ENCODE measurements at places on chromosomes 16 and 17. TPM values are rescaled to one million over a fixed set of nuclear protein-coding genes. Genes with fewer than 3 reads are reported as not detected.

The SLC22A31 gene
- total RNA-seq, result 2.2 TPM

The AKAP10 gene
- total RNA-seq, result 32.4 TPM

The LPCAT2 gene
- total RNA-seq, result 36.9 TPM

The ATP2C2 gene
- total RNA-seq, result 51.7 TPM

The CFAP97D1 gene
- total RNA-seq, result not detected

The TBC1D3 gene
- not detected for total RNA-seq

The MYO15A gene
- total RNA-seq, result 0.68 TPM

The CEP112 gene
- total RNA-seq, result 5.2 TPM
